ENCODE measurements at places on chromosomes 5 and 9.

DNA sequence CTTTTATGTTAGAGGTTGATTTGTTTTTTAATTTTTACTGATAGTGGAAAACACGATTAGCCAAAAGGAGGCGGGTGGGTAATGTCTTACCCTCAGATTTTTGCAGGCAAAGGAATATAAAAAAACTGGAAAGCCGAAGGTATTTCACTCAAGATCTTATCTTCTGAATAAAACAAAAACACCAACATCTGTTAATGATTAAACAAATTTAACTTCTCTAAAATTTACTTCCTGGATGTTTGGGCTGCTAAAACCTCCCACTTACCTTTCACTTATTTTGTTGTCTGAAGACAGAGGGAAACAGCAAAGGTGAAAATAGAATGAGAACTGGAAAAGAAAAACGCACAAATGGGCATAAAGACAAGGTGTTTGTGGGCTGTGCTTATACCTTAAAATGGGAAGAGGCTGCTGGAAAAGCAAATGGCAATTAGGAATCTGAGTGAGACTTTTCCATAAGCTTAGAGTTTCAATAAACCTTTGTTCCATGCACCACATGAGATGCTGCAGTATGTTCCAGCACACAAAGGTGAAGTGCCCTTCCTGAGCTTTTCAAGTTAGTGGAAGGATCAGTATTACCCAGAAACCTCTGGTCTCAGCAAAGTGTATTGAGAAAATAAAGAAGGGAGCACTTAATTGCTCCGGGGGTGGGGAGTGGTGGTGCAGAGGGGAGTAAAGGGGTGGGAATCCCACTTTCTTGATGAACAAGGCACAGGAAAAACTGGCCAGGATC, 298.3 kb downstream of the BNC2 start:
- DNase-seq: no peak

GRCh38 chr5:10761933-10762775, 1.1 kb upstream of the DAP start:
- DNase-seq: no peak

DNA sequence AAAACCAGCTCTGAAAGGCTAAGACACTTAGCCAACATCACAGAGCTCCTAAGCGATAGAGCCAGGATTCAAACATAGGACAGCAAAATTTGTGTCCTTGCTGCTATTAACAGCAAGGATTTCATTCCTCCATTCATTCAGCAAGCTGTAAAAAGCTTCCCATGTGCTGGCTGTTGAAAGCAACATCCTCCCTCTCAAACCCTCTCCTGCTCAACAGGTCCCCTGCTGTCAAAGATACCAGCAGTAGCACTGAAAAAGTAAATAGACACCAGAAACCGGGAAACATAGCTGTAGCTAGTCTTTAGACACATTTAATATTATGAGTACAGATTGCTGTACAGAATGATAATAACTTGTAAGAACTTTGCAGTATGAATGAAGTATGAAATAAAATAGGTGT, 52.6 kb upstream of the ADAMTSL1 start:
- DNase-seq: no peak

GRCh38 chr9:97484134-97484533, 17.3 kb upstream of the TMOD1 start:
- no peak for DNase-seq

- no peak for DNase-seq
These were observed 72.4 kb downstream of the CDH12 start for GRCh38 chr5:22780756-22781155.

GRCh38 chr9:135062254-135062653, 25.2 kb upstream of the OLFM1 start:
- no peak for DNase-seq

DNA sequence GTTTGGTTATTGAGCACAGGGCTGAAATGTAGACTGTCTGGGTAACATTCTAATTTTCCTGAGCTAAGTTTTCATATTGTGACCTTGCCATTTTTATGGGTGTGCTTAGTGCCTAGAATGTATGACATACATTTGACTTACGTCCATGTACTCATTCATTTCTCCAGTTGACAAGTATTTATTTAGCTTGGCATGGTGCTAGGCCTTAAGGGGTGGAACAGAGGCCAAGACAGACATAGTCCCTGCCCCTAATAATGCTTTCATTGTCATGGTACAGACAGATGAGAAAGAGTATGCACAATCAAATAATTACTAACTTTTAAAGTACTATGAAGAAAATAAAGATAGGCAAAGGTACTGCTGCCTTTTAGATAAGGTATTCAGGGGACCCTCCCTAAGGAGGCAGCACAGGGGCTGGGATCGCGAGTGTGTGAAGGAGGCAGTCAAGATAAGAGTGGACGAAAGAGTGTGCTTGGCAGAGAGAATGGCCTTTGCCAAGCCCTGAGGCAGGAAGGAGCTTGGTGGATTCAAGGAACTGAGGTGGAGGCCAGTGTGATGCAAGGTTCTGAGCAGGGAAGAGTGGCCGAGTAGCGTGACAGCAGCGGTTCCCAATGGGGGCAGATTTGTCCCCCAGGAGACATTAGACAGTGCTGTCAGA, 128.0 kb downstream of the PIP5K1B start:
- DNase-seq: no peak

GRCh38 chr9:36137392-36138004, 965 bp downstream of the GLIPR2 start:
- no peak for DNase-seq

DNA sequence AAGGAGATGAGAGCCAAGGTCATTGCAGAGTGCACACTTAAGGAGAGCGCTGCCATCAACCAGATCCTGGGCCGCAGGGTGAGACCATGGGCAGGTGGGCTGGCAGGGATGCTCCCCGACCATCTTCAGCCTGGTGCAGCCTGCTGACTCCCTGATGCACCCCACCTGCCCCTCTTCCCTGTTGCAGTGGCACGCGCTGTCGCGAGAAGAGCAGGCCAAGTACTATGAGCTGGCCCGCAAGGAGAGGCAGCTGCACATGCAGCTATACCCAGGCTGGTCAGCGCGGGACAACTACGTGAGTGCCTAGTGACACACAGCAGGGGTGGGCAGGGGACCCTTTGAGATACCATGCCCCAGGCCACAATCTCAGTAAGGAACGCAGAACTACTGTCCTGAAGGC, 28.3 kb downstream of the TCF7 start:
- no peak for DNase-seq

GRCh38 chr5:34666392-34667080, 10.4 kb downstream of the RAI14 start:
- no peak for DNase-seq

GRCh38 chr9:91179237-91180138, 182.2 kb downstream of the AUH start:
- DNase-seq: no peak

DNA sequence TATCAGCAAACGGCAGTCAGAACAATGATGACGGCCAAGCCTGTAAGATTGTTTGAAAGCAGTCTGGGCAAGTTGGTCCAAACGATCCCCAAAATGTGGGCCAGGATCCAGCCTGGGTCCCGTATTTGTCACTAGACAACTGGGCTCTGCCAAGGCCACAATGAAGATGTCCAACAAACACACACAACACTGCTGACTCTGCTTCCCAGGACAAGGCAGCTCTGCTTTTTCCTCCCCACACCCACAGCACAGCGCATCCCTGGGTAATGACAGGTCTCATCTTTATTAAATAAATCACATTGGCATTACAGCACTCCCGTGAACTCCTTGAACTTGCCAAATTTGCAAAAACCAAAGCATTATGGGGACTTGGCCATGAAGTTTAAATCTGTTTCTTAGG, 424.1 kb upstream of the ACTBL2 start:
- DNase-seq: no peak

- DNase-seq: no peak
These were observed 40.7 kb downstream of the FNBP1 start for GRCh38 chr9:130002320-130002719.

GRCh38 chr9:135186248-135187164, 99.0 kb downstream of the OLFM1 start:
- no peak for DNase-seq

DNA sequence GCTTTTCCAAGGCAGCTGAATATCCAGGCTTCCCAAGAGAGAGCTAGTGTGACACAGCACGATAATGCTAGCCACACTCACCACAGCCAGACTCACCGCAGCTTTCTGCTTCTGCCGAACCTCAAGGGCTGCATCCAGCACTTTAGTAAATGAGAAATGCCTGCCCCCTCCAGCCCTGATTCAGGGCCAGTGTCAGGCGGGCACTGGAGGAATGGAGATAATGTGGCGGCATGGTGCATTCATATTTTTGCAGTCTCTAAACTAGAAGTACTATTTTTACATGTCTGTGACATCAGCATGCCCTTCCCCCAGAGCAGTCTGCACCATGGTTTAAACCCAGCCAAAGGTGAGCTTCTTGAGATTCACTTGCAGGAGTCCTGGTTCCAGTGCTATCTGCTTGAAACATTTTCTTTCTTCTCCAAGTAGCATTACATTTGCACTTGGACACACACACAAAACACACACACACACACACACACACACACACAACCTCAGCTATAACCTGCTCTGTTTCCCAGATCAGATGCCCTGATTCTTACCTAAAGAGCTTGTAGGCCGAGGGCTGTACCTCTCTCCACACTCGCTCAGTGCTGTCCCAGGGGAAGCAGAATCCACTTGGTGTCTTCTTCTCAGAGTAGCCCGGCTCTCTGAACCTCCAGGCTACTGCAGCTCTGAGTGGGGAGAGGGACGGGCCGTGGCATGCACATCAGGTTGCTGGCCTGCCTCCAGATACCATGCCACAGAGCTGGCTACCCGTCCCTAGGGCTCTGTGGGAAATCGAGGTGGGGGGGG, at the start of gene FGF1:
Gene FGF1 (minus strand): TSS at position 673 of the 792 bp plus-strand sequence. CDS start 71,963 bp downstream, outside the sequence.
- DNase-seq: no peak

Measured in activated CD8-positive, alpha-beta T cell treated with anti-CD3 and anti-CD28 coated beads for 36 hours (primary cell).